ENCODE measurements at places on chromosomes 5 and 9. TPM values are rescaled to one million over a fixed set of nuclear protein-coding genes. Genes with fewer than 3 reads are reported as not detected.

Gene DAPK1
- total RNA-seq, result 176 TPM

Gene GPRIN1
- total RNA-seq, result 4.0 TPM

Gene SLC4A9
- total RNA-seq, result not detected

Gene PCDHB13
- 3.1 TPM for total RNA-seq

Gene CATSPER3
- total RNA-seq, result not detected

GRCh38 chr5:14138608-14139540 lies 4.3 kb upstream of the TRIO start:
- H3K4me3 ChIP-seq, result no peak overlapping the region
- no peaks in the 10 kb centered on the region for H3K4me1 ChIP-seq
- H3K36me3 ChIP-seq, result no peaks in the 10 kb centered on the region
- no peak for DNase-seq

Gene CDKN2B-AS1
- 1.5 TPM for total RNA-seq

Gene DBH
- not detected for total RNA-seq
